Ovary (tissue), 10 donors: ENCODE measurements at places on chromosomes 12 and 14. TPM values are rescaled to one million over a fixed set of nuclear protein-coding genes. Genes with fewer than 3 reads are reported as not detected.

The CYP46A1 gene
- total RNA-seq: 0.48 TPM

The OTUB2 gene
- 1.1 TPM for total RNA-seq

DNA sequence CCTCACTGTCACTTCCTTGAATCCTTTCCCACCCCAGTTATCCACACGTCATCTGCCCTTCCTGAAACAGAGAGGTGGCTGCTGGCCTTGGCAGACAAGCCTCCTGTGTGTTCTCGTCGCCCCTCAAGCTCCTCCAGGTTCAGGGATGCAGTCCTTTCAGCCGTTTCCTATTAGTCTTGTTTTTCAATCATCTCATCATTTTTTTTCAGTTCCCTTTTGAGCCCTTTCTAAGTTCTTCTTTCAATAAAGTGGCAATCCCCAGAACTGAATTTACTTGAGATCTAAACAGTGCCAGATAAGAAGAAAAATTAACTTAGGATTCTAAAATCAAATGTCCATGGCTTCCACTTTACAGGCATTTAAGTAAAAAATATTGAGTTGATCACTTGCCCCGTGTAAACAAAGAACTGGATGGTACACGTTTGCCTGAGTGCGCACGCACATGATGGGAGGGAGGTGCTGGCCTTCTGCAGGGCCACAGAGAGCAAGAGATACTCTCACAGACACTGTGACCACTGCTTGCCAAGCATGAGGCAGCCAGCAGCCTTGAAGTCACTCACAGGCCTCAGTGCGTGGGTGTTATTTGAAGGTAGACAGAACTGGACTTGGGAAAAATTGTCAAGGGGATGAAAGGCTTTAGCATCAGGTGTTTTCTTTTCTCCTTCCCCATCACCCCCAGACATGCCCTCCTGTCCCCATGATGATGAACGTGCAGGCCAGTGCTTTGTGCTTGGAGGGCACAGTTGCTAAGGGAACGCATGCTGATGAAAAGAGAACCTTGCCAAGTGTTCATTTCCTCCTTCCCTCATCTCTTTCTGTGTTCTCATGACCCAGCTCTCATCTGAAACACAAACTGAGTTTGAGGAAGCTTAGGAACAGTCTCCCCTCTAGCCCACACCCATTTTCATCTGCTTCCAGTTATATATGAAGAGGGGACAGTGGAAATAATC lies 408.3 kb downstream of the EGLN3 start:
- DNase-seq: no peak

GRCh38 chr14:64442300-64442988 lies 22.9 kb upstream of the AKAP5 start:
- no peak for DNase-seq

DNA sequence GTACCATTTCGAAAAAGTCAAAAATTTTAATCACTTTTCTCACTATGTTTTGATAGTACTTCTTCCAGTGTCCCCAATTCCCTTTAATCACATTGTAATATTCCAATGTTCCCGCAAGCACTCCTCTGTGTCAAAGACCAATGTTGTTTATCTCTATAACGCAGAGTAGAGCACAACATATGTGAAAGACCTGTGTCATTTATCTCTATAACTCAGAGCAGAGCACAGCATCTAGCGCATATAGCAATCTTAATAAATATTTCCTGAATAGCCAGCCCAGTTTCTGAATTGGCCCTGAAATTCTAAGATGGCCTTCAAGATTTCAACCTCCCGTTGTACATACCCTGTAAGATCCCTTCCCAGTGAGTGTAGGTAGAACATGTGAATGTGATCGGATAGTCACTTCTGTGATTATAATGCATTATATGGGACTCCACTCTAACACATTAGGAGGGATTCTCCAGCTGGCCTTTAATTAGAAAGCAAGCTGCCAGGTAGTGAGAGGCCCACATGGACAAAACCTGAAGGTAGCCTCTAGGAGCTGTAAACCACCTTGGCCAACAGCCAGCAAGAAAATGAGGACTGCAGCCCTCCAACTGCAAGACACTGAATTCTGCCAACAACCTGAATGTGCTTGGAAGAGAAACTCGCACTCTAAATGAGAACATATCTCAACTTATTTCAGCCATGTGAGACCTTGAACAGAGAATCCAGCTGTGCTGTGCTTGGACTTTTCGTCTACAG lies 238.8 kb upstream of the SYT10 start:
- DNase-seq: no peak

GRCh38 chr14:68444449-68445168 lies 348.3 kb downstream of the ZFP36L1 start:
- no peak for DNase-seq
